ENCODE measurements at places on chromosomes 4 and X. TPM values are rescaled to one million over a fixed set of nuclear protein-coding genes. Genes with fewer than 3 reads are reported as not detected.

The VBP1 gene
- 61.2 TPM for total RNA-seq

The ADH6 gene
- total RNA-seq, result 0.13 TPM

The CYSLTR1 gene
- total RNA-seq, result not detected

The MYL5 gene
- total RNA-seq, result 13.4 TPM

The COL4A5 gene
- total RNA-seq, result 10.3 TPM

The GRID2 gene
- not detected for total RNA-seq

The KIT gene
- not detected for total RNA-seq

The HELT gene
- not detected for total RNA-seq

The PDE5A gene
- total RNA-seq, result 0.62 TPM

The XK gene
- total RNA-seq, result 0.45 TPM

The AP1AR gene
- 7.8 TPM for total RNA-seq

The GRSF1 gene
- total RNA-seq, result 85.1 TPM

The PABPC4L gene
- total RNA-seq, result 0.06 TPM

The TGIF2LX gene
- total RNA-seq, result not detected

The CSAG3 gene
- total RNA-seq, result not detected

The AADAT gene
- 7.7 TPM for total RNA-seq

The CFI gene
- 0.86 TPM for total RNA-seq

The BST1 gene
- total RNA-seq, result 15.0 TPM

The MGARP gene
- 0.79 TPM for total RNA-seq

The DACH2 gene
- total RNA-seq, result not detected

The ZDHHC15 gene
- not detected for total RNA-seq

The SLC10A6 gene
- total RNA-seq, result not detected

The SCRG1 gene
- total RNA-seq, result not detected

The ARHGEF9 gene
- total RNA-seq, result 4.7 TPM

The CFP gene
- total RNA-seq, result 0.53 TPM

The C4orf54 gene
- total RNA-seq, result not detected

The MAGIX gene
- total RNA-seq, result 3.3 TPM

The SEPSECS gene
- 2.9 TPM for total RNA-seq

The LONRF3 gene
- total RNA-seq, result 2.8 TPM

The CNKSR2 gene
- total RNA-seq, result 1.6 TPM

The TMSB15B gene
- 6.5 TPM for total RNA-seq

The AMOT gene
- total RNA-seq, result 0.02 TPM

Measured in A549 treated with AZD2906 at 1 μM for 4 hours (cell line).